ENCODE measurements at places on chromosomes 16 and 17. TPM values are rescaled to one million over a fixed set of nuclear protein-coding genes. Genes with fewer than 3 reads are reported as not detected.
A peak's percentile ranks its signal among the peaks of the same experiment; 100 is the strongest.

DNA sequence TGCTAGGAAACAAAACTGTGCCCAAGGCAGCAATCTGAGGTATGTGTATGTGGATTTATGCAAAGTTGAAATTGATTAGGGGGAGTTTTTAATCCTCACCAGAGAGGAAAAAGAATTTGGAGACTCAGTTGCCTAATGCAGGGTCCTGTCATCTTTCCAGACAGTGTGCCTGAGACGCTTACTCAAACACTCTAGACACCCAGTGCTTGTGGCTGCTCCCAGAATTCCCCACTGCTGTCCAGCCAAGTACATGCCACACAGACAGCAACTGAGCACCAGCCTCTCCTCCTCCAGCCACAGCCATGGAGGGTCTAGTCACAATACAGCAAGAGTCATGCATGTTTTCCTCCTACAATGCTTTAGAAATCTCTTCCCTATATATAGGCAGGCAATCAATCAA lies 118.1 kb downstream of the HIC1 start:
- 0 out of 2 replicates have a peak, but pooled peaks cover 7% of the 10 kb centered on the region for H3K36me3 ChIP-seq
- peak overlapping the region; percentile 99 for H3K27ac ChIP-seq
- peak overlapping the region; percentile 59 for H3K4me3 ChIP-seq
- DNase-seq: peak; percentile 82
- peaks cover 57% of the 10 kb centered on the region for H3K4me1 ChIP-seq

DNA sequence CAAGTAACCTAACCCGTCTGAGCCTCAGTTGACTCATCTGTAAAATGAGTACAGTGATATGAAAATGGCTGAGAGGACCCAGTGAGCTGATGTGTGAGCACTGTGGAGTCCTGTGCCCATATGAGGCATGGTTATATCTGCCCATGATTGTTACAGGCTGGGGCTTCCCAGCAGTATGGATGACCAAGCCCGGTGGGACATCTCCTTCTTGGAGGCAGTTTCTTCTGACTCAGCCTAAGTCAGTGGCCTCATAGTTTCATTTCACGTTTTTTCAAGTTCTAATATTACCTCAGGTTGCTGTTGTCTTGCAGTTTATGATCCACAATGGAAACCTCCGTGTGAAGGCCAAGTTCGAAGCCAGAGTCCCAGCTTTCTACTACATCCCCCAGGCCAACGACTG lies 4.8 kb downstream of the ADAP2 start:
- H3K36me3 ChIP-seq: no peaks in the 10 kb centered on the region
- DNase-seq: peak; percentile 19
- H3K4me1 ChIP-seq: no peaks in the 10 kb centered on the region
- no peak overlapping the region for H3K27ac ChIP-seq
- peaks cover 19% of the 10 kb centered on the region for H3K27me3 ChIP-seq

GRCh38 chr17:3729881-3730280 lies 6.2 kb downstream of the HASPIN start:
- no peaks in the 10 kb centered on the region for H3K27me3 ChIP-seq
- H3K36me3 ChIP-seq: no peaks in the 10 kb centered on the region
- no peak for DNase-seq
- H3K4me3 ChIP-seq: no peak overlapping the region

DNA sequence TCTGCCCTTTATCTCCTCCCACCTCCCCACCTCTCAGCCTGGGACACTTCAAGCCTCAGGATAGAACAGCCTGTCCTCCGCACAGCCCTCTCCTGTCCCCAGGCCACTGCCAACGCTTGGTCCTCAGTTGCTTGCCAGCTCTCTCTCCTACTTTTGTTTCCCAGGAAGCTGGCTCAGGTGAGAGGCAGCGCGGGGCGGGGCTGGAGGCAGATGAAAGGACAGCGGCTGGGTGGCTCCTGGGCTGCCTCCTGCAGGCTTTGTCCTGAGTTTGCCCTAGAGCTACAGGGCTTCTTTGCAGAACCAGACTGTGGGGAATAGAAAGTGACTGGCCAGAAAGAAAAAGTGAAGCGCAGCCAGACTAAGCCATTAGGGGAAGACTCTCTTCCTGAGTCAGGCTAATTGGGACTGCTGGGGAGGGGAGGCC lies 48.2 kb upstream of the CDC42EP4 start:
- no peak for DNase-seq
- H3K4me3 ChIP-seq: no peak overlapping the region
- no peaks in the 10 kb centered on the region for H3K4me1 ChIP-seq
- no peaks in the 10 kb centered on the region for H3K27me3 ChIP-seq
- no peak overlapping the region for H3K27ac ChIP-seq

- no peak for DNase-seq
- H3K27ac ChIP-seq: no peak overlapping the region
- no peaks in the 10 kb centered on the region for H3K27me3 ChIP-seq
- no peaks in the 10 kb centered on the region for H3K4me1 ChIP-seq
Observed at GRCh38 chr16:56634715-56635440, 2.4 kb downstream of the MT1M start.

GRCh38 chr16:4769306-4769638 lies 2.3 kb upstream of the ZNF500 start:
- H3K36me3 ChIP-seq: no peaks in the 10 kb centered on the region
- H3K4me3 ChIP-seq: peak overlapping the region; percentile 77
- peaks cover 5% of the 10 kb centered on the region for H3K4me1 ChIP-seq
- no peak for DNase-seq
- H3K27me3 ChIP-seq: no peaks in the 10 kb centered on the region
- no peak overlapping the region for H3K27ac ChIP-seq

GRCh38 chr17:68657576-68657975 lies 56.4 kb upstream of the FAM20A start:
- peaks cover 22% of the 10 kb centered on the region for H3K4me1 ChIP-seq
- H3K27me3 ChIP-seq: no peaks in the 10 kb centered on the region
- peak overlapping the region; percentile 6 for H3K27ac ChIP-seq
- no peak for DNase-seq
- H3K4me3 ChIP-seq: peak overlapping the region; percentile 29
- no peaks in the 10 kb centered on the region for H3K36me3 ChIP-seq

GRCh38 chr17:48546137-48546923 lies 1.4 kb upstream of the HOXB2 start:
- DNase-seq: peak; percentile 61
- H3K27me3 ChIP-seq: no peaks in the 10 kb centered on the region
- peaks cover 39% of the 10 kb centered on the region for H3K4me1 ChIP-seq
- no peaks in the 10 kb centered on the region for H3K36me3 ChIP-seq
- peak overlapping the region; percentile 96 for H3K27ac ChIP-seq

- no peak for DNase-seq
- no peaks in the 10 kb centered on the region for H3K27me3 ChIP-seq
- H3K36me3 ChIP-seq: no peaks in the 10 kb centered on the region
- no peak overlapping the region for H3K4me3 ChIP-seq
- H3K27ac ChIP-seq: no peak overlapping the region
Observed at GRCh38 chr17:27368151-27368795, 74.4 kb downstream of the WSB1 start.

- no peak for DNase-seq
- H3K36me3 ChIP-seq: peaks cover 8% of the 10 kb centered on the region
- peaks cover 14% of the 10 kb centered on the region for H3K4me1 ChIP-seq
- peak within 1 kb of the TSS; percentile 91 for H3K27ac ChIP-seq
- H3K4me3 ChIP-seq: peak within 1 kb of the TSS; percentile 93
- no peaks in the 10 kb centered on the region for H3K27me3 ChIP-seq
Observed at GRCh38 chr17:4950746-4951204, at the start of gene ENO3. Gene ENO3 (plus strand): TSS chr17:4951119. CDS start chr17:4951830, 711 bp downstream.

DNA sequence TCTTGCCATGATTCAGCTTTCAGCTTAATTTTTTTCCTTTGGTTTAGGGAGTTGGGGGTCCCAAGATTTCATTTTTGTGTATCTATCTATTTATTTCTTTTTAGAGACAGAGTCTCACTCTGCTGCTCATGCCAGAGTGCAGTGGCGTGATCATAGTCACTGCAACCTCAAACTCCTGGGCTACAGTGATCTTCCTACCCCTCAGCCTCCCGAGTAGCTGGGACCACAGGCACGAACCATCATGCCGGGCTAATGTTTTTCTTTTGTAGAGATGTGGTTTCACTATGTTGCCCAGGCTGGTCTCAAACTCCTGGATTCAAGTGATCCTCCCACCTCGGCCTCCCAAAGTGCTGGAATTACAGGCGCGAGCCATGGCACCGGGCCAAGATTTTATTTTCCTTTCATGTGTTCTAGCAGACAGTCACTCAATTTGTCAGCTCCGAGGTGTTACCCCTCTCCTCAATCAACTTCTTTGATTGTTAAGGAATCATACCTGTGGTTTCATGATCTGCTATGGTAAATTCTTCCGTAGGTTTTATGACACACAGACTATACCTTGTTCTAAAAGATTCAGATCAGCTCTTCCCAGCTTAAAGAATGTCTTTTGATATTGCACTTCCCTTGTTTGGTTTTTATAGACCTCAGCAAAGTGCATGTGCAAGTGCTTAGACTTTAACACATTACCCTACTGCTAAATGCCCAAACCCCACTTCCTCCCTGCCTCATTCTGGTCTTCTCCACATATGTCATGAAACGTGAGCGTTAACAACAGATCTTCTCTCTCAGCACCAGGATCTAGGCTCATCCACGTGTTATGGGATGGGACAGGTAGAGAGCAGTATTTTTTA lies 13.0 kb downstream of the UNC45B start:
- no peak overlapping the region for H3K4me3 ChIP-seq
- DNase-seq: no peak
- H3K27ac ChIP-seq: no peak overlapping the region
- H3K27me3 ChIP-seq: peaks cover 18% of the 10 kb centered on the region

- no peaks in the 10 kb centered on the region for H3K27me3 ChIP-seq
- H3K4me3 ChIP-seq: no peak overlapping the region
- DNase-seq: no peak
- H3K27ac ChIP-seq: no peak overlapping the region
- no peaks in the 10 kb centered on the region for H3K36me3 ChIP-seq
- H3K4me1 ChIP-seq: peaks cover 19% of the 10 kb centered on the region
Observed at GRCh38 chr17:9899280-9900043, 5.6 kb downstream of the RCVRN start.

CCL5 gene
- not detected for total RNA-seq

ZNF385C gene
- total RNA-seq: not detected

PNMT gene
- total RNA-seq: not detected

RASD1 gene
- 0.89 TPM for total RNA-seq

SEZ6L2 gene
- total RNA-seq: 34.7 TPM

Measured in GM23248 (cell line).